CD4-positive, alpha-beta T cell treated with Interferon gamma for 1 hour (primary cell): ENCODE measurements at places on chromosomes 7 and 10.

DNA sequence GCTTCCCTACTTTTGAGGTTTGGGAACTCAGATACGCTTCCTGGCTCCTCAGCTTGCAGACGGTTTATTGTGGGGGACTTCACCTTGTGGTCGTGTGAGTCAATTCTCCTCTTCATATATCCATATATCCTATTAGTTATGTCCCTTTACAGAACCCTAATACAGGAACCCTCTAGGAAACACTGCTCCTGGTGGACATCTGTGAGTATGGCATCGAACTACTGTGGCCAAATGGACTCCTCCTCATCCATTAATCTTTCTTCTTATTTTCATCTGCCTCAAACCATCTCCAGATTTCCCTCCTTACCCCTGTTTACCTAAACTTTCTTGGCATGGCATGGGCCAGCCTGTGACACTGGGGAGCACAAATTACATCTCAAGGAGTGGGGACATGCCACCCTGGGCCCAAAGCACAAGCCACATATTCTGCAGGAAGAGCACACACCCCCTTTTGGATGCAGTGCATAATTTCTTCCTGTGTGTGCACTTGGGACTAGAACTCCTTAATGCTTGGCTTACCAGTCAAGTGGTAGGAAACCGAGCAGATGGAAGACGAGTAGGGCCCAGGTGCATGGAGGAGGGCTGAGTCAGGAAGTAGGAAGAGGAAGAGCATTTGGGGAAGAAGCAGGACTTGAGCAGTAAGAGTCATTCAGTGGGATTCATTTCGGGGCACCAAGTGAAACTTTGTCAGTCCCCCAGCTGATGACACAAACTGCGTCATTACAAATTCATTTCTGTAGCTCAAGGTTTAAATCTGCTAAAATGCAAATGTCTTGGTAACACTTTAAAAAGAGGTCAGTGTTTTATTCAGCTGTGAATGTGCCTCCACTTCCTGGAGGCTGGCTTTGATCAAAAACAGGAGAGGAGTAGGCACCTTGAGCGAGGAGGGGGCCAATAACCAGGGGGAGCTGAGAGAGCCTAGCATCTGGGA, 80.8 kb upstream of the PLXNA4 start:
- DNase-seq: no peak

DNA sequence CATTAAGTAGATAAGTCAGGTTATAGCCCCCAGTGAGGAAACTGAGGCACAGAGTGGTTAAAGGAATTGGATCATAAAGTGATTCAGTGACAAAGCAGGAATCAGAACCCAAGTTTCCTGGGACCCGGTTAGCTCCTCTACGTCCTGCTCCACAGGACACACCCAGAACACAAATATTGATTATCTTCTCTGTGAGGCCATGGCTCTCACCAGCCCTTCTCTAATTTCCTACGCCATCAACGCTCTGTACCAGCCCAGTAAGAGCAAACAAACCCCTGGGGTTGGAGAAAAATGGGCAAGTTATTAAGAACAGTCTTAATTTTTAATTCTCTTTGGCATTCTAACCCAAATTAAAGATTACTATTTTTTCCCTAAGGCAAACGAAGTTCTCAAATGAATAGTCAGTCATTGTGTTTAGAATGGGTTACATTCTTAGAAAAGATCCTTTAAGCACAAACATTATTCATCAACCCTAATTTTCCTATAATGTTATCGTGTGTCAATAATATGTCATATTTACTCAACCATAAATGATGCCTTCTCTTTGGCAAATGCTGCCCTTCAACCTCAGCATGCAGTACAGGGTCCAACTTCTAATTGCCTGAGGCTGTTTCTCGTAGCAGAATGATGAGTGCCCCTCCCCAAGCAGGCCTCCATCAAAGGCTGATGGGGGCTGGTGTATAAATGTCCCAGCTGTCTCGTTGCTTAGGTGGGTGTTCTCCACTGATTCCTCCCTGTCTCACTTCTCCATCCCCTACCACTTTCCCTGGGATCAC, 25.4 kb upstream of the TM9SF3 start:
- DNase-seq: no peak

DNA sequence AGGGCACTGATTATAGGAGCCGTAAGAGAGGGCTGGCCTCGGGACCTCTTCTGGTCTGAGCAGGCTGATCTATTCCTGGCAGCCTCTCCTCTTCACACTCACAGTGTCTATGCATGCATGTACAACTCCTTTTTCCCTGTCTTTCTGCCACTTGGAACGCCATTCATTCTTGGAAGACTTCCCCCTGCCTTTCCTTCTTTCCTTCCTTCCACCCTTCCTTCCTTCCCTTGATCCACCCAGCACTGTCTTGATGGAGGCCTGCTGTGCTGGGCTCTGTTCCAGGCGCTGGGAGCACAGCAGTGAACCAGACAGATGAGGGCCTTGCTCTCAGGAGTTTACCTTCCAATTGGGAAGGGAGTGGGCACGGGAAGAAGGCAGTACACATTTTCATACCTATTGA, 114.8 kb downstream of the SH3PXD2A start:
- no peak for DNase-seq

DNA sequence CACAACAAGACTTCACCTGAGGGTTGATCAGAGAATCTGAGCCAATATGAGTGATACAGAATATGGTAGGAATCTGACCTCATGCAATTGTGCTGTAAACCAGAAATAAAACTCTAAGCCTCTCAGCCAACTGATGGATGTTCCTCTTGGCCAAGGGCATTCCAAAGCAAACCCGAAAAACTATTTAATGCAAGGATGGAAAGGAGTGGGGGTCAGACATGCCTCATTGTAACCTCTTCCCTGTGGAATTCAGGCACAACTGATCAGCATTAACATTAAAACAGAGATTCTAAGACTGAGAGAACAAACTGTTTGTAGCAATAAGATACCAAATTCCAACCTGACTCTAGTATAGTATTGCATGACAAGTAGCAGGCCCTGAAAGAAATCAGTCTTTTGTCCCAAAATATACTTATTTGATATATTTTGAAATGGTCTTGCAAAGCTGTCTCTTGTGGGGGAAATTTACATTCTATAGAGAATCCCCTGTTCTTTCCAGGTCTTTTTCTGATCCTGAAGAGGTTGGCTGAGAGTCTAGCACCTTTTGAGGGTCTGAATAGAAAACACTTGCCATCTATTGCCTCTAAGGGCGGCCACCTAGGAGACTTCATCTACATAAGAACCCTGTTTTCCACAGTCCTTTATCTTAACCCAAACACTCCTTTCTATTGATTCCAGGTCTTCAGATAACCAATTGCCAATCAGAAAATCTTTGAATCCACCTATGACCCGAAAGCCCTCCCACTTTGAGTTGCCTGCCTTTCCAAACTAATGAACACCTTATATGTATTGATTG, 50.4 kb upstream of the WDR11 start:
- no peak for DNase-seq

- DNase-seq: no peak
Observed at GRCh38 chr7:118330388-118330787, 105.9 kb downstream of the ANKRD7 start.

- DNase-seq: no peak
Observed at GRCh38 chr10:12191715-12192114, 4.0 kb downstream of the NUDT5 start.

DNA sequence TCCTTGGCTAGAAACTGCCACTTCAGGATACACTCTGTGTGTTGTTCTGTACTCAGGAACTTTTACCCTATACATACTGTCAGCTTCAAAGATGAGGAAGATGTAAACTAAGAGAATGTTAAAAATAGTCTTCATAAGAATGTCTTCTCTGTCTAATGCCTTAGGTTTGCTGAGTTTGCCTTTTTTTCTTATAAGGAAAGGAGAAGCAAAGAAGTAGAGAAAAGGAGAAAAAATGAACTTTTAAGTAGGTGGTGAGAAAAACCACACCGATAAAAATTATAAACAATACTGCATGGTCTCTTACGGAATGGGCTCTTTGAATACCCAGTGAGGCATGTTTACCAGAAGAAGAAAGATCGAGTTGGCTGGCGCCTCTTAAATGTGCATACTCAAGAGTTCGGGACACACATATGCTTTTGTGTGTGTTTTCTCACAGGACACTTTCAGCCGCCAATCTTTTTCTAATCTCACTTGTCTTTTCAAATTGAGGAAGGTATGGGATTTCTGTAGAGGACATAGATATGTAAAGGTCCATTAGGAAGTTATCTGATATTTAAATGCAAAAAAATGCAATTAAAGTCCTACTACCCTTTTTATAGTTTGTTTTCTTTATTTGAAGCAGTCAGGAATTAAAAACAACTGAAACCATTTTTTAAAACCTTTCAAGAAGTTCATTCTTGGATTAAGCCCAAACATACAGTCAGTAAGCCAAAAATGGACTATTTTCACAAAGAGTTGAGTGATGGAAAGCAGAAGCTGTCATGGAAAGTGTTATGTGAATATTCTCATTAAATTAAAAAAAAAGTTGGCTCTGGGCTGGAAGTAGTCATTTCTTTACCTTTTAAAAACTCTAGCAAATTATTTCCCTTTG, 100.6 kb upstream of the MDFIC start:
- DNase-seq: no peak

GRCh38 chr10:111063471-111063870, 13.4 kb upstream of the ADRA2A start:
- no peak for DNase-seq

DNA sequence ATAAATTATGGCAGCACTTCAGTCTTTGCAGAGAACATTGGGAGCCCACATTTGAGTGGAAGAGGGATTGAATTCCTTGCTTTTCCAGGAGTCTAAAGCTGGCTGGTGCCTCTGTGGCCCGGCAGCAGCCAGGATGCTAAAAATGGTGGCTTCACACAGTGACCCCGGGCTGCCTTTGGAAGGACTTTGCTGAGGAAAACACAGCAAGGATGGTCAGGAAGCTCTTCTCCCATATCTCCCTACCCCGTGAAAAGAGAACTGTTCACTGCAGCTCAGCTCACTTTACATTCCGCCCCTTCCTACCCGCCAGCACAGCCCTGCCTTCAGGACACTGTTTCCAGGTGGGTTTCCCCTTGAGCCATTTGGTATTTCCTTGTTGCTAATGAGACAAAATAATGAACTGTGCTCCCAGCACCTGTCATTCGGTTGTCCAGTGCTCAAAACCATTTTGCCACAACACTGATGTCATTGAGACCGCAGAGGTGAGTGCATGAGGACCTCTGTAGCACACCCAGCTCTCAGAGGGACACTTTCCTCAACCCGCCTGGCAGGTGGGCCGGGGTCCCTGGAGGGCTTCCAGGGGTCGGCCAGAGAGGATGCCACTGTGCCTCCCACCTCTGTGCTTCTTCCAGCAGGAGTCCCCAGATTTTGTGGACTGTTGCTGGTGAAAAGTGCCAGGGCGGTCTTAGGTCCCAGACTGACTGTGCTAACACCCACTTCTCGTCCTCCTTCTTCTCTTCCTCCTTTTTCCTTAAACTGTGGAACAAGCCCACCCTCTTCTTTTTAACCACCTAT, 255.7 kb upstream of the PPP2R2D start:
- no peak for DNase-seq

DNA sequence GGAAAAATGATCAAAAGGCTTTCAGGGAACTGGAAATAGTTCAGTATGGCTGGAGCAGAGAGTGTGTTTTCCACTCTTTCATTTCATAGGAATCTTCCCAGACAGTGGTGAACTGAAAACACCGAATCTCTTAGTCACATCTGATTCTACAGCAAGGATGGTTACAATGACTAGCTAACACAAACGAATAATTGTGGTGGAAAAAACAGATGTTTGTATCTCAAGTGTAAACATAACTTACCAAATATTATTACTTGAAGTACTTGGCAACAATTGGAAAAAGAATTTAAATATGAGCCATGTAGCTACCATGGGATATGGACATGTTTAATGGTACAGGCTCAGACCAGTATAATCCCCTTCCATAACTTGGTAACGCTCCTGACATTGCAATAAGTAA, 21.1 kb upstream of the BPGM start:
- no peak for DNase-seq

DNA sequence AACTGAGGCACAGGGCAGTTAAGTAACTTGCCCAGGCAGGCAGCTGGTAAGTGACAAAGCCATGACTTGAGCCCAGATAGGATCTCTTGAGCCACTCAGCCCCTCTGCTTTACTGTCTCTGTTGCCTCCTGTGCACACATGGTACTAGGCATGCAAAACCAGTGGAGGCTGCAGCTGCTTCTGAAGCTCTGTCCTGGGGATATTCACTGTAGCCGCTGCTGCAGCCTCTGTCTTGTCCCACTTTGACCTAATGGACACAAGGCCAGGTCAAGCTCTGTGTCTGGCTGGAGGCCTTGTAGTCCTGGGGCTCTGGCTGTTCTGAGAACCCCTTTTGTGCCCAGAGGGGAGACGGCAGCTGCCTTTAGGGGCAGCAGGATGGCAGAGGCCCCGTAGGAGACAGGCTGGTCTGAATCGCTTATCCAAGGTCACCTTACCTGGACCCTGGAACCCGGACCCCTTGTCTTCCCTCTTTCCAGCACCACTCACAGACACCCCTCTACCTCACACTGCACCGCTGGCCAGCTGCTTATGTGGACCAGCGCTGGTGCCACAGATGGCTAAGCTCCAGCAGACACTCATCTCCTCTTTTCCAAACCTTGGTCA, 57.6 kb downstream of the TSPAN15 start:
- DNase-seq: no peak

DNA sequence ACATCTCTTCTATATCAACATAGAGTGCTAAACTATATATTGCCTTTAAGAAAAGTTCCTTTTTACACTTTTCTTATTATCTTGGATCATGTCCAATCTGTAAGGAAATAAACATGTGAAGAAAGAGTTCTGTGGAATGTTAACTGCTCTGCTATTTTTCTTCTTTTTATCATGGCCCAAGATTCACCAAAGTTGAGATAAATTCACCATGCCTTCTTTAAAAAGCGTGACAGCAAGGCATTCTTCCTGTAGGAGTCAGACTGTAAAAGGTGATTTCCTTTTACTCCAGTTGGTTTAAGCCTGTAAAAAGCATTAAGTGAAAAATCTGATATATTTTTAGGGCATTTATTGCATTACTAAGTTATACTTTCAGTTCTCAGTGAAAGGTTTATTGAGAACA, 165.7 kb upstream of the FZD1 start:
- no peak for DNase-seq

DNA sequence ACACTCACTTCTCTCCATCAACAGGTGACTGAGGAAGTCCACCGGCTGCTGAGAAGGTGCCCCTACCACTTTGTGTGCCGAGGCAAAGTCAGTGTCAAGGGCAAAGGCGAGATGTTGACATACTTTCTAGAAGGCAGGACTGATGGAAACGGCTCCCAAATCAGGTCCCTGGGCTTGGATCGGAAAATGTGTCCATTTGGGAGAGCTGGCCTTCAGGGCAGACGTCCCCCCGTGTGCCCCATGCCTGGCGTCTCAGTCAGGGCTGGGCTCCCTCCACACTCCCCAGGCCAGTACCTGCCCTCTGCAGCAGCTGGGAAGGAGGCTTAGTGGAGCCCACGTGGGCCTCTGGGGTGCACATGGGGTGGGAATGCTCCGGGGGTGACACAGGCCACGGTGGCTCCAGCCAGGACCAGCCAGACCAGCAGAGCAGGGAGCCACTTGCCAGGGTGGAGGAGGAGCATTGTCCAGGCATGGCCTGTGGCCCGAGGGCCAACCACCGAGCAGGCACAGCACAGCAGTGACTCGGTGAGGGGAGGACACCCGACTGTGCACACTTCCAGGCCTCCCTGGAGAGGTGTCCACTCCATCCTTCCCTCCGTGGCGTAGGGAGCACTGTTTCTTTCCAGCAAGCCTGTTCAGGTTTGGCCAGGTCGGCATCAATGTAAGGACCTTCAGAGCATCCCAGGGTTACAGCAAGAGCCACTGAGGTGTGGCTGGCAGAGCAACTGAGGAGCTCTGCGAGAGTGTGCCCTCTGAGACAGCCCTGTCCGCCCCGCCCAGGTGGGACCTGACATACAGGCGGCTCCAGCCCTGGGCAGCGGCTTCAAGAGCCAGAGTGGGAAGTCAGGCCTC, 139.7 kb downstream of the ADCY1 start:
- DNase-seq: no peak
